ENCODE measurements at places on chromosomes 5 and 9. TPM values are rescaled to one million over a fixed set of nuclear protein-coding genes. Genes with fewer than 3 reads are reported as not detected.

The IL13 gene
- total RNA-seq, result not detected

The CTNND2 gene
- not detected for total RNA-seq

The CKS2 gene
- total RNA-seq, result 192 TPM

The HARS2 gene
- 30.1 TPM for total RNA-seq

The TMEM171 gene
- total RNA-seq, result 3.3 TPM

Data from IMR-90 (cell line).